Stimulated activated CD4-positive, alpha-beta T cell treated with anti-CD3 and anti-CD28 coated beads, Interleukin-1b, Interleukin-23, amount 100 ng/mL, for 48 hours (primary cell): ENCODE measurements at places on chromosomes 3 and 15.
A peak's percentile ranks its signal among the peaks of the same experiment; 100 is the strongest.

GRCh38 chr15:94145046-94145445 is 86.3 kb upstream of the MCTP2 start:
- DNase-seq = no peak

DNA sequence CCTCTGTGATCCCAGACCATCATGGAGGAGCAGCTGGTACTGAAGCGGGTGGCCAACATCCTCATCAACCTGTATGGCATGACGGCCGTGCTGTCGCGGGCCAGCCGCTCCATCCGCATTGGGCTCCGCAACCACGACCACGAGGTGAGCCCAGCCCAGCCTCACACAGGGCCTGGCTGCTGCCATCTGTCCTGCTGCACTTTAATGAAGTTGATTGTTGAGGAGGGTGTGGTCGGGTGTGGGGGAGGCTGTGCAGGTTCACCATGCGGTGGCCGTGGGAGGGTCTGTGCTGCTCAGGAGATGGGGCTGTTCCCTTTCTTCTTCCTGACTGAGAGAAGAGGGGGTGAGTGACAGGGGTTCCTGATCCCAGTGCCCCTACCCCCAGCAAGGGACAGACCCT is 30.6 kb downstream of the ACAD9 start:
- no peak for DNase-seq

DNA sequence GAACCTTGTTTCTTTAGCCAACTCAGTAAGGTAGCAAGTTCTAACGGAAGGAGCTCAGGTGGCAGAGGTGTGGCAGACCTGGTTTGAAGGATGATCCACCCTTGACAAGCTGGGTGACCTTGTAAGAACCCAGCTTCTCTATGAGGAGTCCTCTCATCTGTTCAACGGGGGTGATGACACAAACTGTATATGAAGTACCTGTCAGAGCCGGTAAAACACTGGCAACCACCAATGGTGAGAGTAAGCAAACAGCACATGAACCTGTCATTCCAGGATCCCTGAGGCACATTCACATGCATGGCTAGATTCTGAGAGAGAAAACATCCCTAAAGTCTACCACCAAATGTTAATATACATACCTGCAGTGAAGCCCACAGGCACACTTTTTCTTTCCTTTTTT is 2.4 kb downstream of the SCAP start:
- no peak for DNase-seq

- no peak for DNase-seq
Measured at GRCh38 chr15:76127880-76128279, 68.1 kb downstream of the TMEM266 start.

DNA sequence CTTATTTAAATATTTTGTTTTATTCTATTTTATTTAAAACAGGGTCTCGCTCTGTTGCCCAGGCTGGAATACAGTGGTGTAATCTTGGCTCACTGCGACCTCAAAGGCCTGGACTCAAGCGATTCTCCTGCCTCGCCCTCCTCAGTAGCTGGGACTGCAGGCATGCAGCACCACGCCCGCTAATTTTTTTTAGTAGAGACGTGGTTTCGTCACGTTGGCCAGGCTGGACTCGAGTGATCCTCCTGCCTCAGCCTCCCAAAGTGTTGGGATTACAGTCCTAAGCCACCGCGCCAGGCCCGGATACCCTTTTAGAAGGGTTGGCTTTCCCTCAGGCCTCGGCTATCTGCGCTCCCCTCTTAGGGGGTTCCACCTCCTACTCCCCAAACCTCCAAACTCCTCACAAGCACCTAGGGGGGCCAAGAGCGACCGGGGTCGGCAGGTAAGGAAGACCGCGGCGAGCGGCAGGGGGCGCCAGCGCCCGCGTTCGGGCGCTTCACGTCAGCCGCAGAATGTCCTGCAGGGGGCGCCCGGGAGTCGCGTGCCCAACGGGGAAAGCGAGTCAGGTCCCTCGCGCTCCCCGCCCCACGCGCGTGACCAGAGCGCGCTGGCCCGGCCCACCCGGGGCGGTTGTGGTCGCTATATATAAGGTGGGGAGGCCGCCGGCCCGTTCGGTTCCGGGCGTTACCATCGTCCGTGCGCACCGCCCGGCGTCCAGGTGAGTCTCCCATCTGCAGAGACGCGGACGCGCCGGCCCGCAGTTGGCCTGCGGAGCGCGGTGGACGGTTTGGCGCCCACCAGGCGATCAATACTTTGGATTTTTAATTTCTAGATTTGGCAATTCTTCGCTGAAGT is 51.8 kb upstream of the GATM start:
- DNase-seq = peak; percentile 77

- DNase-seq = no peak
Measured at GRCh38 chr3:170021083-170021482, 16.7 kb upstream of the GPR160 start.

- no peak for DNase-seq
Measured at GRCh38 chr3:89000886-89001285, 106.5 kb upstream of the EPHA3 start.

DNA sequence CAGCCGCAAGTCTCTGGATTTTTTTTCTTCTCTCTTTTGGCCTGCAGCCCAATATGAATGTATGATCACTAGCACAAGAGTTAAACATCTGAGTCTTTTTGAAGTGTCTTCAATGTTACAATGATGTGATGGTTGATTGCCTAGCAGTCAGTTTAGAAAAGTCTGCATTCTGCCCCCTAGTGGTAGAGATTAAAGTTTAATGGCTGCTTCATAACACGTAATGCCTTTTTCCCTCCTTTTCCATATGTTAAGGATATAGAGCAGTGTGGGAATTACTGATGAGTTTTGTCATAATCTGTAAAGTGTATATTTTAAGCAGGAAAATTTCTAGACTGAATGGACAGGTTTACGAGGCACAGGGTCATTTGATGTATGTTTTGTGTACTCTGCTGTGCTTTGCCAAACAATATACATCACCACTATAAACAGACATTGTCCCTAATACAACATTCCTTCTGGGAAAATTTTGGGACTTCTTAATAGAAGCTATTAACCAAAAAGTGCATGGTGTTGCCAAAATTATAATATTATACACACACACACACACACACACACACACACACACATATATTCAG is 1038.5 kb upstream of the NR2F2 start:
- no peak for DNase-seq

- DNase-seq = no peak
Measured at GRCh38 chr3:94336046-94336753, 273.3 kb downstream of the NSUN3 start.

DNA sequence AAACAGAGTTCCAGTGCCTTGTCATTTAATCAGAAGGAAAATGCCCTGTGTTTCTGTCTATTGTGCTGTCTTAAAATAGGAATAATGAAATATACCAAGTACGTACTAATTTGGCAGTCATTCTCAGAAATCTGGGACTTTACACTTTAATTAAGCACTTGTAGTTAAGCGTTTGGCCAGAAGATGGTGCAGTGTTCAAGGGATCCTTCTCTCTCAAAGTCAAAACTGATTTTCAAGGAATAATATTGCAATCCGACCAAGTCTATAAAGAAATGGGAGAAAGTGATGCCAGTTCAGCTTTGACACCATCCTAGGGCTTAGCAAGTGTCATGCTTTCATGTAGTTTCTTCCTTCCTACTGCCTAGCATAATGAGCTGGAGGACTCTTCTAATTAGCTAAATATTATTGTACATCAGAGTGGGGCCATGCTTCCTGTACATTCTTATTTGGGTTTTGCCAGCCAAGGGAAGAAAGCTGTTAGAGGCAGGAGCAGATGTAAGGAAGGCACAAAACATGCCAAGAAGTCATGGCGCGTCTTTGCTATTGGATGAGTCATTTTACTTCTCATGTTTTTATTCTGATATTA is 64.8 kb downstream of the SAMMSON start:
- DNase-seq = no peak

DNA sequence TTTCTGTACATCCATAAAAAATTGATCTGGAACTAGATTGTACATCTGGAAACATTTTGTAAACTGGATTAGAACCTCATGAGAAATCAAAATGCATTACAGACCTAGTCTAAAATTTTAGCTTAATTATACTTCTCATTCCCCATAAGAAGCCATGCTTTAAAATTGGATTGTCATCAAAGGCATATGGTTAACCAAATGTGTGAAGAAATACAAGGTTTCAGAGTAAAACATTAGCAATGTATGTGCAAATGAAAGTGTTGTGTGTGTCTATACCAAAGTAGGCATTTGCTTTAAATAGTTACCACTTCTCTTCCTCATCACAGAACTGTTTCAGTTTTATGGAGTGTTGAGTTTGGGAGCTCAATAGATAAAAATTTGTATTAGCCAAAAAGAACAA is 968.7 kb downstream of the EPHA3 start:
- no peak for DNase-seq

DNA sequence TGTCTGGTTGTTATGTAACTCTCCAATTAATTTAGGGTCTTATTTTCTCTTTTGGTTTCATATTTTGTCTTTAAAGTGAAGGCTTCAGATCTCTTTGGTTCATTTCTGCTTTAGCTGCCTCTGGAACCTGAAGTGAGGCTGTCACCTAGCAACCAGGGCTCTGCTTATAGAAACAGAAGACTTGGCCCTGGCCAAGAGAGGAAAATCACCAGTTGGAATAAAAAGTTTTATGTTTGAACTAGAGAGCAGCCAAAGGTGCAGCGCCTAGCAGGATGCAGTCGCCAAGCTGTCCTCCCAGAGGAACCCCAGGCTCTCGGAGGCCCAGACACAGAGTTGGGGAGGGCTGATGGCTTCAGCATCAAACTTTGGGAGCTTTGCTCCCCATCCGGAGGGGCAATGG is 41.1 kb downstream of the LYZL4 start:
- no peak for DNase-seq

- no peak for DNase-seq
Measured at GRCh38 chr3:143165211-143165610, 45.6 kb downstream of the CHST2 start.

DNA sequence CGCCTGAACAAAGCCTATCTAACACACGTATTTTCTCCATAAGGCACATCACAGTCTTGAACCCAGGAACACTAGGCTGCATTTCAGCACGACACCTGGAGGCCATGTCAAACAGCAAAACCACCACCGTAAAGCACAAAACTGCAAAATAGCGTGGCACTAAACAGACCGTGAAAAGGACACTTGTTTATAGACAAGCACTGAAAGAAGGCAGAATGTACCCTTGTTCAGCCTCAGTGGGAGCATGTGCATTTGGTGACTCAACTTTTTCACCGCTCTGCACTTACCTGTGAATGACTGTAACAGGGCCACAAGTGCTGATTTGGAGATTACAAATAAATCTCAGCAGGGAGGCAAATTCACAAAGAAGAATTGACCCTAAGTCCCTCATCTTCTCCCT is 80.8 kb downstream of the ISG20 start:
- DNase-seq = no peak

- no peak for DNase-seq
Measured at GRCh38 chr3:171606151-171606751, 146.0 kb upstream of the TNIK start.

DNA sequence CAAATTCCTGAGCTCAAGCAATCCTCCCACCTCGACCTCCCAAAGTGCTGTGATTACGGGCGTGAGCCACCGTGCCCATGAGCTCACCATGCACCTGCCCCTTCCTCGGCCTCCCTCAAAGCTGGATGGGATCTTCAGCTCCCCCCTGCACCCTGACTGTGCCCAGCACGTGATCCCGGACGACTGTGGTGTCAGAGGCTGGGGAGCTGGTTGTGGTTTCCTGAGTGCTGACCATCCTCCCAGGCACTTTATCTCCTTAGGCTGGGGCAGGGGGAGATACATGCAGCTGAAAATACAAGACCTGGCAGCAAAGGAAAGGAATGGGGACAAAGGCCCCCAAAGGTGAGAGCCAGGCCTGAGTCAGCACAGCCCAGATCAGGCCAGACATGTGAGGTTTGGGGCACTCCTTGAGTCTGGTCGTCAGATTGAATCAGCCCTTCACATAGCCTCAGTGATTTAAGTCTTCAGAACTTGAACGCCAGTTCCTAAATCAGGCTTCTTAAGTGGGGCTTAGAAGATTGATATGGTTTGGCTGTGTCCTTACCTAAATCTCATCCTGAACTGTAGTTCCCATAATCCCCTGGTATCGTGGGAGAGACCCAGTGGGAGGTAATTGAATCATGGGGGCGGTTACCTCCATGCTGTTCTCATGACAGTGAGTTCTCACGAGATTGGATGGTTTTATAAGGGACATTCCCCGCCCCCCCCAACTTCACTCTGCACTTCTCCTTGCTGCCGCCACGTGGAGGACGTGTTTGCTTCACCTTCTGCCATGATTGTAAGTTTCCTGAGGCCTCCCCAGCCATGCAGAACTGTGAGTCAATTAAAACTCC is 35.8 kb downstream of the PRKCD start:
- DNase-seq = peak; percentile 62

- DNase-seq = no peak
Measured at GRCh38 chr15:91782221-91782620, 71.3 kb upstream of the SLCO3A1 start.

DNA sequence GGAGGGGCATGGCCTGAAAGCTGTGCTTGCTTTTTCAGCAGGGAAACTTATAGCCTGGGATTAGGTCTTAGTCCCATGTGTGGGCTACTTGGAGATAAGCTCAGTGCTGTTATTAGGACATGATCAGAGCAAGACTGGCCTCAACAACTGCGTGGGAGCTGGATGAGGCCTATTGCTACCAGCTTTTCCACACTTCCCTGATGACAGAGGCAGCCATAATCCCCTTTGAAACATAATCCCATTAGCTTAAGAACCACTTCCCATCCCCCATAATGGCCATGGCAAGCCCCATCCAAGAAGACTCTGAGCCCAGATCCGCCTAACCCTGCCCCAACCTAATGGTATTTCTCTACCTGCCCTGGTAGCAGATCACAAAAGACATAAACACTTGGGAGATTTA is 26.6 kb upstream of the GK5 start:
- DNase-seq = no peak

GRCh38 chr3:10189557-10190354 is 25.0 kb downstream of the IRAK2 start:
- DNase-seq = peak; percentile 48

- DNase-seq = no peak
Measured at GRCh38 chr3:139687431-139687830, 9.7 kb upstream of the NMNAT3 start.

- no peak for DNase-seq
Measured at GRCh38 chr15:34821831-34822230, 26.5 kb upstream of the ACTC1 start.

DNA sequence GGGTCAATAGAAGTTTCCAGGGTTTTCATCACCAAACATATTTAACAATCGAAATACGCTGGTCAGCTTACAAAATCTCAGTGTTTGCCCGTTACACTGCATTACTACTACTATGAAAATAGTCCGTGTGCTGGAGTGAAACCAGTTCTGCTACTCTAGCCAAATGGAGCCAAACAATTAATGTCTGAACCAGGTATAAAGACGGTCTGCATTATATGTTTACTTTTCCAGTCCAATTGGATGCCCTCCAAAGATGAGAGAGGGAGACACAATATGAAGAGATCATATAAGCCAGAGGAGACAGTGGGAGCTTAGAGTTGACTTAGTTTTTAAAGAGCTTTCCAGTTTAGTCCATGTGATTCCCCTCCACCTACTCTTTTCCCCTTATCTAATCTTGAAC is 6.3 kb upstream of the DUT start:
- DNase-seq = no peak
